ENCODE measurements at places on chromosomes 2 and 18. TPM values are rescaled to one million over a fixed set of nuclear protein-coding genes. Genes with fewer than 3 reads are reported as not detected.

The ECEL1 gene
- 0.78 TPM for total RNA-seq

The CHN1 gene
- 5.0 TPM for total RNA-seq

The GALR1 gene
- not detected for total RNA-seq

- no peak overlapping the region for H3K4me3 ChIP-seq
- H3K27me3 ChIP-seq: no peaks in the 10 kb centered on the region
- peaks cover 11% of the 10 kb centered on the region for H3K4me1 ChIP-seq
- H3K36me3 ChIP-seq: peaks cover 26% of the 10 kb centered on the region
These were observed 83.4 kb downstream of the TTC27 start for GRCh38 chr2:32711219-32711618.

- H3K36me3 ChIP-seq: peaks cover 11% of the 10 kb centered on the region
- H3K4me1 ChIP-seq: peaks cover 10% of the 10 kb centered on the region
- no peak for DNase-seq
- H3K27ac ChIP-seq: no peak overlapping the region
- H3K27me3 ChIP-seq: no peaks in the 10 kb centered on the region
- H3K4me3 ChIP-seq: no peak overlapping the region
These were observed 105.5 kb downstream of the THADA start for GRCh38 chr2:43490252-43490786.

- no peak overlapping the region for H3K4me3 ChIP-seq
- no peaks in the 10 kb centered on the region for H3K4me1 ChIP-seq
- no peaks in the 10 kb centered on the region for H3K27me3 ChIP-seq
- no peak overlapping the region for H3K27ac ChIP-seq
- no peaks in the 10 kb centered on the region for H3K36me3 ChIP-seq
- no peak for DNase-seq
These were observed 748.1 kb upstream of the LRATD1 start for GRCh38 chr2:13884291-13884976.

The TCF7L1 gene
- 0.18 TPM for total RNA-seq

GRCh38 chr18:32911660-32912284 is 138.9 kb upstream of the KLHL14 start:
- H3K27me3 ChIP-seq: no peaks in the 10 kb centered on the region
- no peaks in the 10 kb centered on the region for H3K36me3 ChIP-seq
- no peak overlapping the region for H3K27ac ChIP-seq
- no peaks in the 10 kb centered on the region for H3K4me1 ChIP-seq

- H3K4me1 ChIP-seq: no peaks in the 10 kb centered on the region
- no peak overlapping the region for H3K4me3 ChIP-seq
- H3K27me3 ChIP-seq: no peaks in the 10 kb centered on the region
- no peaks in the 10 kb centered on the region for H3K36me3 ChIP-seq
These were observed 252.5 kb upstream of the SP5 start for GRCh38 chr2:170462433-170463205.

DNA sequence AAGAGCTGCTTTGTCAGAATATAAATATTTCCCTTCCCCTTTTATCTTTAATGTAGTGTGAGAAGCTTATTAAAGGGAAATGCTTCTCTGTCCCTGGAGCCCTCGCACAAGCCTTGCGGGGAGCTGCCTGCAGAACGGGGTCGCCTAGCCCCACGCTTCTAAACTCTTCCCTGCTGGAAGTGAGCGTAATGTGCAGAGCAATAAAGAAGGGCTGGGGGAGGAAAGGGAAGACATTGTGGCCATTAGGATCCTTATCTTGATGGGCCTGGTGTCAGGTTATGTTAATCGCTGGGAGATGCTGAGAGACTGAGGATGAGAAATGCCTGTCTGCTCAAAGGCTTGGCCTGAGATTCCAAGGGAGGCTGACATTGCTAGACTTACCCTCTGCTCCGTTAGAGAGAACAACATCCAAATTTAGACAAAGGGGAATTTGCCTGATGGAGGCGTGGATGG is 18.9 kb upstream of the FZD7 start:
- no peak overlapping the region for H3K27ac ChIP-seq
- H3K36me3 ChIP-seq: no peaks in the 10 kb centered on the region
- H3K27me3 ChIP-seq: peaks cover 14% of the 10 kb centered on the region
- DNase-seq: no peak
- H3K4me3 ChIP-seq: no peak overlapping the region

DNA sequence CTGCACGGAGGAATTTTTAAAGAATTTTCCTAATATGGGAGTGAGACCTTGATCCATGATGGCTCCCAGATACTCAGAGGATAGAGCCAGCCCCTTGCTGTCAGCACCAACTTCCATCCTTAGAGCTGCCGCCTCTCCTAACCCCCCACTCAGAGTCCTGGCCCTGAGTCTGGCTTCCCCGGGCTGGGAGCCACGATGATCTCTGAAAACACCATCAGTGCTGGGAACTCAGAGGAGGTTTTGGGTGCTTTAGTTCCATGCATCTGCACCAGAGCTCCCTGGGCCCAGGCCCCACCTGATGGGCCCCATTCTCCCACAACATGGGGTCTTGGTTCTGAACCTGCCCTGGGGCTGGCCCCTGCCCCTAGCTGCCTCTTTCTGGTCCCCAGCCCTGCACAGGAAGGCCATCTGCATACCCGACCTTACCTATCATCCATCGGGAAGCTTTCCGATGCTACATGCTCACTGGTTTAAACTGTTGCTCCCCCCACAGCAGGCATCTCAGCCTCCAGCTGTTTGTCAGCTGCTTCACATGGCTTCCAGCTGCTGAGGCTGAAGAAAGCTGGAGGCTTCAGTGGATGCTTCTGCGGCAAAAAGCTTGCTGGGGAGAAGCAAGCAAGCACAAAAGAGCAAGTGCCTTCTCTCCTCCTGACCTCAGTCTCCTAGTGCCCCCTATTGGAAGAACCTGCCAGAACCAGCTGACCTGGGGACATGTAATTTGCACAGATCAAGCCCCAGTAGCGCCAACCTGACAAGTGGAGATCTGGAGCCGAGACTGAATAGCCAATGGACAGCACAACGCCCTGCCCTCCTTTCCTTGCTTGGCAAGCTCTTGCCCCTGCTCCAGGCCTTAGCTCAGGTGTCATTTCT is 24.2 kb upstream of the RHOB start:
- H3K4me1 ChIP-seq: peaks cover 15% of the 10 kb centered on the region
- H3K27me3 ChIP-seq: peaks cover 10% of the 10 kb centered on the region
- no peak for DNase-seq
- H3K4me3 ChIP-seq: no peak overlapping the region
- H3K36me3 ChIP-seq: no peaks in the 10 kb centered on the region

The CDKL4 gene
- 0.11 TPM for total RNA-seq

The TFPI gene
- 0.50 TPM for total RNA-seq

The MDH1 gene
- 212 TPM for total RNA-seq

The STK36 gene
- 17.9 TPM for total RNA-seq

- no peak for DNase-seq
- no peak overlapping the region for H3K27ac ChIP-seq
- no peaks in the 10 kb centered on the region for H3K36me3 ChIP-seq
- peaks cover 12% of the 10 kb centered on the region for H3K27me3 ChIP-seq
These were observed 77.2 kb downstream of the NEURL3 start for GRCh38 chr2:96427917-96428316.

- DNase-seq: no peak
- H3K4me1 ChIP-seq: no peaks in the 10 kb centered on the region
- no peak overlapping the region for H3K27ac ChIP-seq
- H3K4me3 ChIP-seq: no peak overlapping the region
These were observed 1.6 kb upstream of the SFTPB start for GRCh38 chr2:85669549-85669948.

- no peak for DNase-seq
- H3K36me3 ChIP-seq: no peaks in the 10 kb centered on the region
- no peak overlapping the region for H3K4me3 ChIP-seq
These were observed 20.9 kb downstream of the GKN2 start for GRCh38 chr2:68931799-68932198.

The DSEL gene
- 0.05 TPM for total RNA-seq

The POTEF gene
- total RNA-seq: not detected

- no peak overlapping the region for H3K27ac ChIP-seq
- DNase-seq: no peak
- no peaks in the 10 kb centered on the region for H3K36me3 ChIP-seq
These were observed 5.9 kb upstream of the NCOA1 start for GRCh38 chr2:24485197-24485596.

DNA sequence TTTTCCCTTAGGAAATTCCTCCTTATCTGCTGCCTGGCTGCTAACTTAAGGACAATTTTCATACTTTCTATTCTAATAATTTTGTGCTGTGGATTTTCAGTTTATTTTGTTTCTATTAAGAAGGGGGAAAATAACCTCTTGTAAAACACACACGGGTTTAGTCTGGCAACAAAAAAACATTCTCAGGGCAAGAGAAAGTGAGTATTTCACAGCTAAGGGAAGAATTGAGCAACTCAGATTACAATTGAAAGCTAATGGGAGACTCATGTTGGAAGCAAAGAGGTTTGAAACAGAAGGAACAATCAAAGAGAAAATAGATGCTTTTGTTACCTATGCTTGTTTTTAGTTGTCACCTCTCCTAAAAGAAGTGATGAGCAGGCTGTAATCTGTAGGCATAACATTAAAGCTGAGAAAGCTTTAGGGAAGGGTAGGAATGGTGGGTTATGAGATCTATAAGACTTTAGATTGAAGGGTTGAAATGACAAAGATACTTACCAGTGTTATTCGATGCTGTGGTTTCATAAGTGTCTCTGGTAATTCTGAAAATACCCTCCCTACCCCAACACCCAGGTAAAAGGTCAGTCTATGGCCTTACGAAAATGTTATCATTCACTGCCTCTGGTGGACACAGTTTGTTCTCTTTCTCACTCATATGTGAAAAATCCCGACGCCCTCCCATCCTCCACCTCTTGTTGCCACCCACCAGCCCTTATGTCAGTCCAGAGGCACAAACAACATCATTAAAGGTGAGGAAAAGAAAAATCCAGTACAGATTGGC is 510.9 kb downstream of the TXNL1 start:
- no peak overlapping the region for H3K4me3 ChIP-seq
- H3K27me3 ChIP-seq: peaks cover 2% of the 10 kb centered on the region
- no peaks in the 10 kb centered on the region for H3K36me3 ChIP-seq
- no peak overlapping the region for H3K27ac ChIP-seq

Measured in activated T-helper 2 cell treated with anti-CD3 and anti-CD28 coated beads, Interferon-gamma antibody, Interleukin-2, Interleukin-4, amounts not matched to agents 10 μg/mL and 5 μg/mL and 100 μg/mL, durations not matched to agents 14 hours and 24 hours and 36 hours (primary cell).